ENCODE measurements at places on chromosomes 3 and 15.

DNA sequence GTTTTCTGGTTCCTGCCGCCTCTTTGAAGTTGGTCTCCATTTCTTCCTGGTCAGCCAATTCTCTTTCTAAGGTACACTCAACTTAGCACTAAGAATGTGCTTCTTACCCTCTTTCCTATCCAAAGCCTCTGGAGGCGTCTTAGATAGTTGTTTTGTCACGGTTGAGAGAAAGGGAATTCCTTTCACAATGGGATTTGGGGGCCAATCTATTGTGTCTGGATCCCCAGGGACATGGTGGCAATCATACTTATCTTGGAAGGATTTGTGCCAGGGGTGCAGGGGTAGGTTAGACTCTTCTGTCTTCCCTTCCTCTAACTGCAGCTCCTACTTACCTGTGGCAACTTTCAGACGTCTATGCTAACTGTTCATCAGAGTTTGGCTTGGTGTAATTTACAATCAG is 287.1 kb downstream of the SOX2 start:
- DNase-seq = no peak

- no peak for DNase-seq
Measured at GRCh38 chr15:42073418-42073817, 20.9 kb downstream of the PLA2G4D start.

DNA sequence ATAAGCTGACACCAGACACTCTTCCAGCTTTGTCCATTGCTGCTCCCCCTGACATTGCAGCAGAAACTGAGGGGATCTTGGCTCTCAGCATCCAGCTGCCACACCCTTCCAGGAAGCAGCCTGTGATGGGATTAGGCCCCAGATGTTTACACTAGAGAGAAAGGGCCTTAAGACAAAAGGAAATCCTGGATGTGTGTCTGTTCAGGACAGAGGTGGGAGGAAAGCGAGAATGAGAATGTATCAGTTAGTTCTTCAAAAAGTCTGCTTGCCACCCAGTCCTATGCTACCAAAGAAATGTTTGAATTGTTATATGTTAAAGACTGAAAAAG is 58.8 kb downstream of the HES1 start:
- no peak for DNase-seq

DNA sequence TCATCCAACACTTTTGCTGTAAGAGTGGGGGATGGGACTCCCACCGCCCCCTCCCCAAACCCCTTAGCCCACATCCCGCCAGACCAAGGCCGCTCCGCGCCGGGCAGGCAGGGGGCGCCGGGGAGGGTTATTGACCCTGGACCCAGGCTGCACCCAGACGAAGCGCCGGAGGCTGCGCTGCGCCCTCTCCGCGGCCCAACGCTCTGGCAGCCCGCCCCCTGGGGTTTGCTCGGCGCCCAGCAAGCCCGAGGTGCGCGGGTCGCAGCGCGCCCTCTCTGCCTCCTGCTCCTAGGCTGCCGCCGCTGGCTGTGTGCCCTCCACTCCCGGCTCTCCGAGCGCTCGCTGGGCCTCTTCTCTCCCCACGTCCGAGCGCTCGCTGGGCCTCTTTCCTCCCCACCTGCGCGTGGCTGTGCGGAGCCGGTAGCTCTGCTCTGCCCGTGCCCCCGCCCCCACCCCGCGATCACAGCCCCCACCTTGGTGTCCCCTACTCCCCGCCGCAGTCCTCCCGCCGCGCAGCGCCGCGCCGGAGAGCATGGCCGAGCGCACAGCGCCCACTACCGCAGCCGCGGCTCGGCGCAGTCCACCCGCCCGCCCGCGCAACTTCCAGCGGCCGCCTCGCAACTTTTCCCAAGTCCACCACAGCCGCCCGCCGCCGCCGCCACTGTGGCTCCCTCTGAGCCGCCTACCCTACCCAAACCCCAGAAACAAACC is 1.2 kb downstream of the MECOM start:
- peak; percentile 90 for DNase-seq

DNA sequence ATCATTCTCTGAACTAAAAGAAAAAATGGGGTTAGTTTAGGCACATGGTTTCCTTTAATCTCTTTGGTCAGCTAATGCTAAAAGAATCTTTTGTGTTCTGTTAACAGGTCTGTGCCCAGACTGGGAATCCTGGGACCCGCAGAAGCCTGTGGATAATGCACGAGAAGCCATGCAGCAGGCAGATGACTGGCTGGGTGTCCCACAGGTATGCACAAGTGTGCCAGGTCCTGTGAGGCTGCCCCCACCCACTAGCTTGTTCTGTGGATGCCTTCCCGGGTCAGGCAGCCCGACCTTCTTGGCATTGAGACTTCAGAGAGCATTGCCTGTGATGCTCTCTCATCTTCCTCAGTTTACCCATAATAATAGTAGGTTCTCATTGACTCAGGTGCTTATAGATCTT is 70.4 kb downstream of the FLNB start:
- DNase-seq = no peak

Measured in NCI-H1092 (cell line).